ENCODE measurements at places on chromosomes 6 and 20.

GRCh38 chr6:6659600-6660327 is 71.2 kb downstream of the LY86 start:
- no peak for DNase-seq

GRCh38 chr6:89357390-89357789 is 4.9 kb upstream of the UBE2J1 start:
- no peak for DNase-seq

GRCh38 chr6:139713424-139713823 is 339.0 kb upstream of the CITED2 start:
- no peak for DNase-seq

DNA sequence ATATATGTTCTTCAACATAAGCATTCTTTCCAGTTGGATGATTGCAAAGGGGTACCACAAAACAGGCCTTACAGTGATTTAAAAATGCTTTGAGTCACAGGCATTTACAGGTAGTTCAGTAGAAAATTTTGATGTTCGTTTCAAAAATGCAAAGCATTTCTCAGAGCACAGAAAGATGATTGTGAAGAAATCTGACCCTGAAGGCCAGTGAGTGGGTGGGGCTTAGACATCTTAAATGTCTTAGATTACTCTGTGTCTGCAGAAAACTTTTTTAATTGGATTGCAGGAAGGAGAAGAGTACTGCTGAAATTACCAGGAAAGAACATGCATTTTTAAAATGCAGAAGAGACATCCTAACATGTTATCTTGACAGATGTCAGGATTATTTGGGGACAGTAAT is 268.3 kb downstream of the CDKAL1 start:
- DNase-seq, result no peak

DNA sequence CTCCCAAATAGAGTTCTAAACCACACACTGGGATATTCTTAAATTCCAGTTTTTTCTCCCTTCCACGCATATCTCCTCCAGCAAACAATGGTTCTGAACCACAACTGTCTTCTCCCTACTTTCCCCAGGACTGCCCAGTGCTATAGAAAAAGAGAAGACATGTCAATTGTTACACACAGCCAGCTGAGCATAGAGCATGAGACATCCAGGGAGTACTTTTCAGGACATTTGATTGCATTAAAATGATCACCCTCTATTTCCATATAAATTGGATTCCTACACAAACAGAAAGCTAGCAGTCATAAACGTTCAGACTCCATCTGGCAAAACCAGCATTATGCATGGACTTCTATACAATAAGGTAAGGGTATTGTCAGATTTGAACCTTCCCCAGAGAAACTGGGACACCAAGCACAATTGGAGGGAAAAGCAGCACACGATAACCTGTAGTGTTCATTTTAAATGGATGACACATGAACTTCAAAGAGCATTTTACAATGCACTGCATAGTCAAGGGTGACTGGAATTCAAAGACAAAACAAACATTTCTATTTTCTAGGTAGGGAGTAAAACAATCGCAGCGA is 93.1 kb upstream of the HEY2 start:
- DNase-seq, result no peak

DNA sequence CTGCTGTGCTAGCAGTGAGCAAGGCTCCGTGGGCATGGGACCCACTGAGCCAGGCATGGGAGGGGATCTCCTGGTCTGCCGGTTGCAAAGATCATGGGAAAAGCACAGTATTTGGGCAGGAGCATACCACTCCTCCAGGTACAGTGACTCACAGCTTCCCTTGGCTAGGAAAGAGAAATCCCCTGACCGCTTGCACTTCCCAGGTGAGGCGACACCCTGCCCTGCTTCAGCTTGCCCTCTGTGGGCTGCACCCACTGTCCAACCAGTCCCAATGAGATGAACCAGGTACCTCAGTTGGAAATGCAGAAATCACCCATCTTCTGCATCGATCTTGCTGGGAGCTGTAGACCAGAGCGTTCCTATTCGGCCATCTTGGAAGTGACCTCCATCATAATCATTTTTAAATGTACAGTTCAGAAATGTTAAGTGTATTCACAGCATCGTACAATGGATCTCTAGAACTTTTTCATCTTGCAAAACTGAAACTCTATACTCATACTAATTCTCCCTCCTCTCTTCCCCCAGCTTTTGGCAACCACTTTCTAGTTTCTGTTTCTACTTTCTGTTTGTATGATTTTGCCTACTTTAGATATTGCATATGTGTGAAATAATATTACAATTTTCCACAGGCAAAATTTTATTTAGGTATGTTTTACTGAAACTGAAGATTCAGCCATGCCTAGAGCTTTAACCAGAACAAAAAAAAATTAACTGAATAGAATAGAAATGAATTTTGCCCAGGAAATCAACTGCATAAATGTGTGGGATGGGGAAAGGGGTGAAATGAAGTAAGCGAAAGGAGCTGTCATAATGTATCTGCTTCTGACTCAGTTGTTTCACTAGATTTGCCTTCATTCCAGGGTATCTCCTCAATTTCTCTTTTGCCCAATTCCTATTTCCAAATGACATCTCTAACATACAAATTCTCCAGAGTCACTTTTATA is 100.0 kb downstream of the RWDD2A start:
- DNase-seq, result no peak

DNA sequence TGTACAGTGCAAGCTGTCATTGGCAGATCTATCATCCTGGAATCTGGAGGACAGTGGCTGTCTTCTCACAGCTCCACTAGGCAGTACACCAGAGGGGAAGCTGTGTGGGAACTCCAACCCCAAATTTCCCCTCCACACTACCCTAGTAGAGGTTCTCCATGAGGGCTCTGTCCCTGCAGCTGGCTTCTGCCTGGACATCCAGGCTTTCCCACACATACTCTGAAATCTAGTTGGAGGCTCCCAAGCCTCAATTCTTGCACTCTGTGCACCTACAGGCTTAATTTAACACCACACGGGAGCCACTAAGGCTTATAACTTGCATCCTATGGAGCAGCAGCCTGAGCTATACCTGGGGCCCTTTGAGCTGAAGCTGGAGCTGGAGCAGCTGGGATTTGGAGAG is 43.0 kb upstream of the TRIM39 start:
- DNase-seq, result peak; percentile 1

GRCh38 chr20:44465001-44465560 is 10.6 kb upstream of the TTPAL start:
- DNase-seq, result no peak

DNA sequence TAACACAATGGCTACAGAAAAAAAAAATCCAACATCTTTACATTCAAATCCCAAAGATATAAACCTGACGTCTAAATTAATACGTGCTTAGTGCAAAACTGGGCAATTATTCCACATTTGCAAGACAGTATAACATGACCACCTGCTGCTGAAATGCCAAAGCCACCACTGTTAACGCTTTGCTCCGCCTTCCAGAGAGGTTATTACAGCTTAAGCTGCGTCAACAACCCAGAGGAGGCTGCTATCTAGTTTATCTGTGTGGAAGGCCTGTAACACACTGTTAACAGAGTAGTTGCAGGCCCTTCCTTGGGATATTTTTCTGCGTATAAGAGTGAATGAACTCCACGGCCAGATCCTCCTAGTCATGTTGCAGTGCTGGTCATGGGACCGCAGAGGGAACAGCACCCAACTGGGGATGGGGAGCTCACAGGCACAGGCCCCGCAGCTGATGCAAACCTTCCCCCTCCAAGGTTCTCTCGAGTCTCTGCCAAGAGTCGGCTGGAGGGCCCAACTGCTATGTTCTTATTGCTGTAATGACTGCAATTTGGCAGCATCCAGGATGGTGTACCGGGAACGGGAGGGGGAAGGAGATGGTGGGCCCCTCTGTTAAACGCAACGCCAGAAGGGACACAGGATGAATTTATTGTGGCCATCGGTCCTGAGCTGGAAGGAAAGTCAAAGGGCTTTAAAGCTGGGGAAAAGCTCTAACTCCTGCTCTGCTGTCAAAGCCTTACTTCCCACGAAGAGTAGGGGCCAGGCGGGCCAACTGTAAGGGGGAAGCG is 993 bp upstream of the NCOA7 start:
- peak; percentile 33 for DNase-seq

- DNase-seq, result no peak
Observed at GRCh38 chr6:30000156-30000791, 57.9 kb downstream of the HLA-A start.

- no peak for DNase-seq
Observed at GRCh38 chr20:53622247-53623133, 28.9 kb upstream of the ZNF217 start.

- DNase-seq, result no peak
Observed at GRCh38 chr20:62734326-62734725, 25.7 kb downstream of the NTSR1 start.

GRCh38 chr6:33546766-33547165 is 33.3 kb downstream of the BAK1 start:
- no peak for DNase-seq

DNA sequence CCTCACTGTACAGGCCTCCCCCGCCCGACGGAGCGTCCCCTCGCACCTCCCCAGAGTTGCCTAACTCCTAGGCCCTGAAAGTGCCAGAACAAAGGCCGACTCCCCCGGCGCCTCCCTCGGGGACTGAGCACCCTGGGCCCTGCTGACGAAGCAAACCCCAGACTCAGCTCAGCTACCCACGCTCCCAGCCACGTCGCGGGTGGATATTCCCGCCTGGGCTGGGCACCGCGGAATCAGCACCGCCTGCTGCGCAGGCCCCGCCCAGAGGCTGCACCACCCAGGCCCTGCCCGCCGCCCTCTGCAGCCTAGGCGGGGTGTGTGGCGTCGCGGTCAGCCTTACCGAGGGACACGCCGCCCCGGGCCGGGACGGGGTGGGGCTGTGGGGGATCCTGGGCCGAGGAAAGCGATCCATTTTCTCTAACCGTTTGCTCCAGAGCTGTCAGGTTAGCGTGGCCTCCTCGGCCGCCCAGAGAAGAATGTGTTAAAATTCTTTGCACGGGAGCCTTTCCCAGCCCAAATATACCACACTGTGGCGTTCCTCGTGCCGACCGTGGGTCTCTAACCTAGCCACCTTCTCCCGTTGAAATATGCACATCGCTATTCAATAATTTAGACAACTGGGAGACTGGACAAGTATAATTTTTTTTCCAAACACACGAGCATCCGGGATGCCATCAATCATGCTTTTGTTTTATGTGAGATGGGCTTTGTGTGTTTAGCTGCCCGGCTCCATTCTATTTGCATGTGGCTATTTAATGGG is 31.4 kb downstream of the TFAP2A start:
- DNase-seq, result peak; percentile 61

DNA sequence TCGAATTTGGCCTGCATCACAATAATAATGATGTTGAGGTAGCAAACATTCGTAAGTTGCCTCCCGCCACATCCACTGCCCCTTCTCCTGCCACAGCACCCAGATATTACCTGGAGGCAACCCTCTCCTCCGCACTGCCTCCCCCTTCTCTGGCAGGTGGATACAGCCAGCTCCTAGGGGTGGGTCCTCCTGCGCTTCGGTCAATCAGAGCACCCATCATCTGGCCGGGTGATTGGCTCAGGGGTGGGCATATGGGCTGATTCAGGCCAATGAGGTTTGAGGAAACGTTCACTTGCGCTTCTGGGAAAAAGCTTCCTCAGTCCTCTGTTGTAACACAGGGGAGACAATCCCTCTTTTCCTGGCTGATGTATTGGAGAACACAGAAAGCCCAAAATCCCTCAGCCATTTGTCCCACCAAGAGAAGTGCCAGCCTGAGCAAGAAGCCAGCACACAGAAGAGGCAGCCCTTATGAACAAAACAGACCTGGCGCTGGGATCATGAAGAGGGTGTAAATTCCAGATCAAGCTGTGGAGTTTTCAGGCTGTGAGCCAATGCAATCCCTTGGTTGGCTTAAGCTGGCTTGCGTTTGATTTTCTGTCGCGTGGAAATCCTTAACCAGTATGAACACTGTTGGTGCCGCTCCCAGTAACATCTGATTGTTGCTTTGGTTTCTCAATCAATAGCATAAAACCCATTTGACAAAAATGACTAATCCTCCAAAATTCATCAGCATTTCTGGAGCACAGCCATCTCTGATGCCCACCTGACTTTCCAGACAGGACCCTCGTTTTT is 82.2 kb downstream of the PRDM1 start:
- DNase-seq, result no peak

GRCh38 chr20:57558614-57559288 is 2.2 kb upstream of the PCK1 start:
- no peak for DNase-seq

GRCh38 chr20:57579898-57580447 is 19.1 kb downstream of the PCK1 start:
- DNase-seq, result no peak

- DNase-seq, result no peak
Observed at GRCh38 chr6:12356431-12356830, 66.3 kb downstream of the EDN1 start.
